Stimulated activated CD4-positive, alpha-beta T cell treated with anti-CD3 and anti-CD28 coated beads, Interleukin-4, amount 100 ng/mL, for 4 hours (primary cell): ENCODE measurements at places on chromosomes 3 and 15.

DNA sequence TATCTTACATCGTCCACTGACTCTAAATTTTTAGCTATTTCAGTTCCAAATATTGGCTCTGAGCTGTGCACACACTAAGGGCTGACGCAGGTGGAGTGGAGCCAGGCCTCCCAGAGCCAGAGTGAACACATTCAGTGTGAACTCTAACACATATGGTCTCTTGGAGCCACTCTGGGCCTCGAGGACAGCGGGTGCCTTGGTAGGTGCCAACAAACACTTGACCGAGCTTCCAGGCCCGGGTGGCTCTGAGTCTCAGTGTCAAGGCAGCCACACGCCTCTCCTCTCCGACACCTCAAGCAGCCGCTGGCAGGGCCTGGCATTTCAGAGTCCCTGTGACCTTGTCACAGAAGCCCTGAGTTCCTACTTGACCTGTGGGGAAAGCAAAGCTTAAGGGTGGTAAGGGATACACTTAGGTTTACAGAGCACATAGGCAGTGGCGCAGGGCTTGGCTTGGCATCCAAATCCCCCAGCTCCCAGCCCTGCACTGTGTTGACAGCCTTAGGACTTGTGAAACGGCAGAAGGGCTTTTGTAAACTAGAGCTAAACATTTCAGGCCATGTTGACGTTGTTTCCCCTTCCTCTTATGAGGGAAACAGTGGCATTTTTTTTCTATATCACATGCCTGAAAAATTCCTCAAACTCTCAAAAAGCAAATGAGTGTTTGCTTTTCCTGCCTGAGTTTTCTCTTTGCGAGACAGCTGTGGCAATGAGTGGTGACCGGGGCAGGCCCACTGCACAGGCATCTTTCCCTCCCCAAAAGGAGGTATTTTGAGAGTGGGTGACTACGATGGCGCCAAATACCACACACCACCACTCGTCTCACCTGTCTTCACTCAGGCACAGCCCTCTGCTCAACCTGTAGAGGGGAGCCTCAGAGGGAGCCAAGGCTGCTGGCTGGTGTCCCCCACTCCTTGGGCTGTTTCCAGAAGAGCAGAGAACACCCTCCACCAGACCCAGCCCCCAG, 60.8 kb downstream of the DAPK2 start:
- no peak for DNase-seq

- peak; percentile 58 for DNase-seq
Observed at GRCh38 chr3:196968233-196969133, at the start of gene PIGZ. TSS of gene PIGZ (minus strand) at chr3:196968833. CDS start at chr3:196952031, 16,802 bp downstream.

DNA sequence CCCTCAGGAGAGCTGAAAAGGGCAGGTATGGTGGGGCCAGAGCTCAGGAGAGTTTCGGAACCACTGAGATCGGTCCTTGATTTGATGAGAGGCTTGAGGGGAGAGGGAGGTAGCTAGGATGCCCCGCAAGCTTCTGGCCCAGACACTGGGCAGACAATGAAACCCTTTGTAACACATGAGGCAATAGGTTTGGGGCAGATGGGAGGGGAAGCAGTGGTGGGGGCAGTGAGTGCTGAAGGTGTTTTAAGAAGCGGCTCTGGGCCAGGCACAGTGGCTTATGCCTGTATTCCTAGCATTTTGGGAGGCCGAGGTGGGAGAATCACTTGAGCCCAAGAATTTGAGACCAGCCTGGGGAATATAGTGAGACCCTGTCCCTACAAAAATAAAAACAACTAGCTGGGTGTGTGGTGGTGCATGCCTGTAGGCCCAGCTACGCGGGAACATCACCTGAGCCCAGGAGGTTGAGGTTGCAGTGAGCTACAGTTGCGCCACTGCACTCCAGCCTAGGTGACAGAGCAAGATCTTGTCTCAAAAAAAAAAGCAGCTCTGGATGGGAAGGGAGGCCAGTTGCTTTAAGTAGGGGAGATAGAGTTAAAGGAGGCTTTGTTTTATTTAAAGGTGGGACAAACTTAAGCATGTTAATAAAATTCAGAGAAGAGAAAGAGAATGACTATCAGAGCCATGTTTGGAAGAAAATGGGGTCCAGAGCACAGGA, 9.6 kb upstream of the SNX22 start:
- no peak for DNase-seq

DNA sequence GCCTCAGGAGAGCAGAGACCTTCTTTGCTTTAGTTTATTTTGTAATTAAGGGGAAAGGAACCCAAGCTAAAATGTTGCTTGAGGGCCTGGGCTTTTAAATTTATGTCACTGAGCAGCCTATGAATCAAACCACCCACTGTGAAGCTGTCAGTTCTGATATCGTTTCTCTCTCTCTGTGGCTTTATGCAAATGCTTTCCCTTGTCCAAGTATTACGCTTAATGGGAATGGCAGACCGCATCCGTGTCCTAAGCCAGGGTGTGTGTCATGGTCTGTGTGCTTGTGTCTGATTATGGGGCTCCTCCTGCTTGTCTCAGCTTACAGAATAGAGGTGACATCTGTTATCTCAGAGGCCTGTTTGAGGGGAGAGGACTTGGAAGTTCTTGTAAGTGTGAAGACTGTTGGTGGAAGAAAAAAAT, 82.4 kb downstream of the EBLN2 start:
- DNase-seq = no peak

DNA sequence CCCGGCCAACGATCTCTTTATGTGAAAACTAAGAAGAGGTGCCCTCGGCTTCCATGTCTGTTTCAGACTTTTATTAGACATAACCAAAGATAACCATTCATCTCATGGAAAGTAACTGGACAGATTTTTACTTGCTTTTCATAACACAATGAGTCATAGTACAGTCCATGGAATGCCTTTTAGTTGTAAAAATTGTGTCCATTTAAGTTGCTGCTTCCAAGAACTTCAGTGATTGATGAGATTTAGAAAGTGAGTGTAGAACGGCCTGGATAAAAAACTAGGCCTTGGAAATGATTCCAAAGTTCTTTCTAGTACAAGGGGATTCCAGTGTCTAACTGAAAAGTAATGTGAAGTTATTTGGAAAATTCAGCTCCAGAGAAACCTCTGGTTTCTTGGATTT, 10.8 kb downstream of the EIF2AK4 start:
- no peak for DNase-seq

GRCh38 chr3:35705904-35706303, 66.6 kb downstream of the ARPP21 start:
- no peak for DNase-seq

GRCh38 chr15:39202641-39203040, 378.2 kb upstream of the THBS1 start:
- no peak for DNase-seq

DNA sequence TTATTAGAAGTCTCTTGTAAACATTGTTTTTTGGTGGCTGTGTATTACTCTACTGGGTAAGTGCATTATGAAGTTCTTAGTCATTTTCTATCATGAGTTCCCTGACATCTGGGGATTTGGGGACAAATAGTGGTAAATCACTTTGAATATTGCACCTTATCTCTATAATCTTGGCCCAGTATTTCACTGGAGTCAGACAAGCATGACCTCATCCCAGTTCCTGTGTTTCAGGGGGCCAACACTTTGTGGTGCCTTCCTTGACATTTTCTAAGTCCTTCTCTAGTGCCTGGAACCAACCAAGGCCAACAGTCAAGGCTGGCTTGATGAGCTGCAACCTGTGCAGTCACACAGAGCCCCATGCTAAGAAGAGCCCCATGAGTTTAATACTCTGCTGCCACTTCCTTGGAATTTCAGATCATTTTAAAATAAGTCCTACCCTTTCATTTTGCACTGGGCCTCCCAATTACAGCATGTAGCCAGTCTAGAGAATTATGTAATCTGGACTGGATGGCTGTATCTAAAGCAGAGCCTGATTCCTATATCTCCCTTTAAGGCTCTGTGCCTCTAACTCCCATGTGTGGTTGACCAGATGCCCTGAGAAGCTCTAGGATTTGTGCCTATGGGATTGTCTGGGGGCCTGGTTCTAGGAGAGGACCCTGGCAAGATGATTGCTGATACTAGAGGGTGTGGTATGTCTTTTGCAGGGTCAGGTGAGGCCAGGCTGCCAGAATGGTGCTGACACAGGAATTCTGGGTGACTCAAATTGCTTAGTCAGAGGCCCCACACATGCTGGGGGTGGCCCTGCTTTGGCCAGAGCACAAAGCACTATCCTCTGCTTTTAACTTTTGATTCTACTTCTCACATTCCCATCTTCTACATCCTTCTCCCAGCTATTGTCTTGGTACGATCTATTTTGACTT, 319.6 kb upstream of the TBC1D5 start:
- DNase-seq = no peak

DNA sequence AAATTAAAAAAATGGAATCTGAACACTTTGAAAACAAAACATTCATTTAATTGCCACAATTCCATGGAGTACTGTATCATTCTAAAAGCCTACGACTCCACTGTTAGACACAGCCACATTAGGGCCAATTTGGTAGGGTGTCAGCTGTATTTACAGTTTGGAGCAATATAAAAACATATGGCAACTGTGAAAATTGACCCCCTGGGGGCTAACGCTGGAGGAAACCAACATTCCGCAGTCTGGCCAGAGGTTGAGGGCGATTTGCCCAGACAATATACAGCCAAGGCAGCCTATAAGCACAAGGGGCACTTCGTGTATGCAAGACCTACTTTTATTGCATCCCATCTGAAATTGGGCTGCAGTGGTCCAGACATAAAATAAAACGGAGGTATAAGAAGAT, 476.5 kb upstream of the WNT5A start:
- no peak for DNase-seq

DNA sequence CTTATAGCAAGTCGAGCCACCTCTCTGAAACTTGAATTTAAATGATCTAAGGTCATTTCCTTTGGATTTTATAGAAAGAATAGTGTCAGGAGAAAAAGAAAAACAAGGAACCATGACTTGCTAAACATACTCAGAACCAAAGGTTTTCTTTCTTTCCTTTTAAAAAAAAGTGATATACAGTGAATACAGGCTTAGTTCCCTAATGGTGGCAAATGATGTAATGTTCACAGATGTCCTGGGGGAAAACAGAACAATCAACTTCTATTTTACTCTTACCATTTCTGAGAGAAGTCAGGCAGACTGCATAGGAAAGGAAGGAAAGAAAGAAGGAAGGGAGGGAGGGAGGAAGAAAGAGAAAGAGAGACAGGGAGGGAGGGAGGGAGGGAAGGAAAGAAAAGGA, 56.5 kb downstream of the ST6GAL1 start:
- no peak for DNase-seq

DNA sequence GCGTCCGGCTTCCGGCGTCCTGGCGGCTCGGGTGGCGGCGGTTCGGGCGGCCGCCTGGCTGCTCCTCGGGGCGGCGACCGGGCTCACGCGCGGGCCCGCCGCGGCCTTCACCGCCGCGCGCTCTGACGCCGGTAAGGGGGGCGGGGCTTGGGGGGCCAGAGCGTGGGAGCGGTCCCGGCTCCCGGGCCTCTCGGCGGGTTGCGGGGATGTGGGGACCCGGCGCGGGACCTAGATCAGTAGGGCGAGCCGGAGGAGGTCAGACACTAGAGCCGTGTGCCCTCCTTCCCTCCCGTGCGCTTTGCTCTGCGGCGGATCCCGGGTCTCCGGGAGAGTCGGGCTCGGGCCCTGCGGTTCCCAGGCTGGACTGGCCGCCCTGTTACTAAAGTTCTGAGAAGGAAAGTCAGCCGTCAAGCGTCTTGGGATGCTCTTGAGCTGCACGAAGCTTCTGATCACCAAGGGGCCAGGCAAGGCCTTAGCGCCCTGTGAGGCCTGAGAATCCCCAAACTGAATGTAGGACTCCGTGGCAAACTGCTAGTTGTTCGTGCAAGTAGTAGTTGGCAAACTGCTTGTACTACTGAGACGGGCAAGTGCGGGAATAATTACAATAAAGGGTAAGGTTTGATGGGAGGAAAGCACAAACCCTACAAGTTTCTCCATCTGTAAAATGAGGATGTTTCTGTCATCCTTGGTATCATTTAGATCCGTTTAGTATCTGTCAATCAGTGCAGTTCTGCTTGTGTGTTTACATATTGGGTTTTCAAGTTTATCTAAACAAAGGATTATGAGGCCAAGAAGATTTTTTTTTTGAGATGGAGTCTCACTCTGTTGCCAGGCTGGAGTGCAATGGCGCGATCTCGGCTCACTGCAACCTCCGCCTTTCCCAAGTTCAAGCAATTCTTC, 587 bp downstream of the PIGX start:
- peak; percentile 69 for DNase-seq

- DNase-seq = no peak
Observed at GRCh38 chr3:63595221-63595620, 57.3 kb upstream of the SNTN start.

DNA sequence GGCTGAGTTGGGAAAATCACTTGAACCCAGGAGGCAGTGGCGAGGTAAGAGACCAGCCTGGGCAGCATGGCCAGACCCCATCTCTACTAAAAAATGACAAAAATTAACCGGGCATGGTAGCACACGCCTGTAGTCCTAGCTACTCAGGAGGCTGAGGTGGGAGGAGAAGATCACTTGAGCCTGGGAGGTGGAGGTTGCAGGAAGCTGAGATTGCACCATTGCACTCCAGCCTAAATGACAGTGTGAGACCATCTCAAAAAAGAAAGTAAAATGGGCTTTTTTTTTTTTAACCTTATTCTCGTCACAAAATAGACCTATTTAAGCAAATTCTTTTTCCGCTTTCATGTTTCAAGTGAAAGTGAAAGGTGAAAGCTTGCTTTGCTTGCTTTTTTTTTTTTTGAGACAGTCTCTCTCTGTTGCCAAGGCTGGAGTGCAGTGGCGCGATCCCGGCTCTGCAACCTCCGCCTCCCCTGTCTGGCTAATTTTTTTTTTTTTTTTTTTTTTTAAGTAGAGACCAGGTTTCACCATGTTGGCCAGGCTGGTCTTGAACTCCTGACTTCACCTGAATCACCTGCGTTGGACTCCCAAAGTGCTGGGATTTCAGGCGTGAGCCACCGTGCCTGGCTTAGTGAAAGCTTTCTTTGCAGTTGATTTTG, 3.6 kb downstream of the PDIA3 start:
- peak; percentile 18 for DNase-seq

DNA sequence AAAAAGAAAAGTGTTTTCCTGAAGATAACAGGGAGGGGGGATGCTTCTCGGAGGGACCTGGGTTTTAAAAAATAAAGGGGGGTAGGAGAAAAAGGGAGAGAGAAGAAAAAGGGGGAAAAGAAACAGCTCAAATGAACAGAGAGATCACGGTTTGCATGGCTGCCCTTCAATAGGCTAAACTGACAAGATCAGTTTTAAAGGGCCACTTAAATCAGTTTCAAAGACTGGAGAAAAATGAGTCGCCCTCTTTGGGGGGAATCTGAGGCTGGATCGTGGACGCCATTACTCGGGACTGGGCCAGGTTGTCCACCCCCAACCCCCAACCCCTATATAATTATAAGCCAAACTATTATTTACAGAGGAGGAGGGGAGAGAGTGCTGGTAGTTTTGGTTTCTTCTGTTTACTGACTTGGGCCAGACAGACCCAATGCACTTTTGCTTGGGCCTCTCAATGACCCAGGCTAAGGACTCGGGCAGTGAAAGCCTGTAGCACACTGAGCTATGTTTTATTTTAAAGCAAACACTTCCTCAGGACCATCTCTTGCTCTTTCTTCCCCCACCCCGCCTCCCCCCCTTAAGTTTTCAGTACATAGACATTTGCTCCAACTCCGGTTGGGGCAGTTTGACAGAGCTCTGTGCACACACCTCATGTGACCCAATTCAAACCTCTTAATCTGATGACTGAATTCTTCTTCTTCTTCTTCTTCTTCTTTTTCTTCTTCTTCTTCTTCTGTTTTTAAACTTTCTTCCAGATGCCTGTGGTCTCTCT, 6.3 kb downstream of the NR2F2 start:
- DNase-seq = no peak

- no peak for DNase-seq
Observed at GRCh38 chr3:117286488-117286887, 576.9 kb downstream of the TUSC7 start.

GRCh38 chr3:161369531-161369930, 1.8 kb downstream of the SPTSSB start:
- no peak for DNase-seq

- no peak for DNase-seq
Observed at GRCh38 chr15:60801395-60801794, 322.5 kb upstream of the ICE2 start.
